ENCODE measurements at places on chromosomes 7 and 10. TPM values are rescaled to one million over a fixed set of nuclear protein-coding genes. Genes with fewer than 3 reads are reported as not detected.

DNA sequence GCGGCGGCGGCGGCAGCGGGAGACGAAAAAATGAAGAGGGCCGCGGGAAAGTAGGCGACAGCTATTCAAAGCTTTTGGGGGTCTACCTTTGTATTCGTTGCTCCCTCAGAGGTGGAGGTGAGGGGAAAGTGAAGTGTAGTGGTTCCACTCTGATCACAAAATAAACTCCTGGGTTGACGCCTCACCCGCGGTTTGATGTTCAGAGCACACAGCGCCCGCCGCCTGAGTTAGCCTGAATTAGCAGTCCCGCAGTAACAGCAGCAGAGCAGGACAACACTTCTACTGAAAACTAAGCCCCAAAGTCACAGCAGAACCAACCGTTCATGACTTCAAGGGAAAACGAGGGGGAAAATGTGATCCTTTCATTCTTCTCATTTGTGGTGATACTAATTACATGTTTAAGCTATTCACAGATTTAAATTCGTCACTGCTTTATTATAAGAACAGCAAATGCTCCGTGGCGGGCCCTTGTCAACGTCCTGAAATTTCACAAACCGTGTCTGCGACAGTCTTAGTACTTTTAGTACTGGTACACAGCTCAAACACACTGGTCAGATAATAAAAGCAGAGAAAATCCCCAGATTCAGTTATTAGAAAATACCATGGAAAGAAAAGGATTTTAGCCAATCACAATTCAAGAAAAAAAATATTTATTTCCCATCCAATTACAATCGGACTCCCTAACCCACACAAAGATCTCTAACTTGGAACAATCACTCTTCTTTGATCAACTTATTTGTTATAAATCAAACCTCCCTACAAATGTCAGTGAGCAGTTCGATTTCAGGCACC is 563 bp upstream of the JMJD1C start:
- DNase-seq, result no peak

DNA sequence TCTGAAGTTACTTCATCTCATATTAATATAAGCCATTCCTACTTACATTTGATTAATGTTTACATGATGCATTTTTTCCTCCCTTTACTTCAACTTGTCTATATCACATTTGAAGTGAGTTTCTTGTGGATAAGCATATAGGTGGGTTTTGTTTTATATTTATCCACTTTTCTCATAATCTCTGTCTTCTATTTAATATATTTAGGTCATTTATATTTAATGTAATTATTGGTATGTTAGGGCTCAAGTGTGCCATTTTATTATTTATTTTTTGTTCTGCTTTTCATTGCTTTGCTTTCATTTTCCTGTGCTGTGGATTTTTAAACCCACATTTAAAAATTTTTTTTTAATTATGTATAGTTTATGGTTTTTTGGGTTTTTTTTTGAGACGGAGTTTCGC is 54.8 kb downstream of the OGDH start:
- no peak for DNase-seq

GRCh38 chr7:94042381-94042780 is 38.2 kb upstream of the BET1 start:
- no peak for DNase-seq

The PLCE1 gene
- 2.0 TPM for polyA plus RNA-seq

The CPA2 gene
- 0.10 TPM for polyA plus RNA-seq

DNA sequence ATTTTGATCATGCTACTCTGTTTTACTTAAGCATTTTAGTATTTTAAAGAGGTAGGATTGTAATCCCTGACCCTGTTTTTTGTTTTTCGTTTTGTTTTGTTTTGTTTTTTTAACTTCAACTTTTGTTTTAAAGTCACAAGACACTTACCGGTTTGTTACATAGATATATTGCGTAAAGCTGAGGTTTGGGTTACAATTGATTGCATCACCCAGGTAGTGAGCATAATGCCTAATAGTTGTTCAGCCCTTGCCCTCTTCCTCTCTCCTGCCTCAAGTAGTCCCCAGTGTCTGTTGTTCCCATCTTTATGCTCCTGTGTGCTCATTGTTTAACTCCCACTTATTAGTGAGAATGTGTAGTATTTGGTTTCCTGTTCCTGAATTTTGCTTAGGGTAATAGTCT is 93.1 kb upstream of the TEX47 start:
- DNase-seq, result no peak

DNA sequence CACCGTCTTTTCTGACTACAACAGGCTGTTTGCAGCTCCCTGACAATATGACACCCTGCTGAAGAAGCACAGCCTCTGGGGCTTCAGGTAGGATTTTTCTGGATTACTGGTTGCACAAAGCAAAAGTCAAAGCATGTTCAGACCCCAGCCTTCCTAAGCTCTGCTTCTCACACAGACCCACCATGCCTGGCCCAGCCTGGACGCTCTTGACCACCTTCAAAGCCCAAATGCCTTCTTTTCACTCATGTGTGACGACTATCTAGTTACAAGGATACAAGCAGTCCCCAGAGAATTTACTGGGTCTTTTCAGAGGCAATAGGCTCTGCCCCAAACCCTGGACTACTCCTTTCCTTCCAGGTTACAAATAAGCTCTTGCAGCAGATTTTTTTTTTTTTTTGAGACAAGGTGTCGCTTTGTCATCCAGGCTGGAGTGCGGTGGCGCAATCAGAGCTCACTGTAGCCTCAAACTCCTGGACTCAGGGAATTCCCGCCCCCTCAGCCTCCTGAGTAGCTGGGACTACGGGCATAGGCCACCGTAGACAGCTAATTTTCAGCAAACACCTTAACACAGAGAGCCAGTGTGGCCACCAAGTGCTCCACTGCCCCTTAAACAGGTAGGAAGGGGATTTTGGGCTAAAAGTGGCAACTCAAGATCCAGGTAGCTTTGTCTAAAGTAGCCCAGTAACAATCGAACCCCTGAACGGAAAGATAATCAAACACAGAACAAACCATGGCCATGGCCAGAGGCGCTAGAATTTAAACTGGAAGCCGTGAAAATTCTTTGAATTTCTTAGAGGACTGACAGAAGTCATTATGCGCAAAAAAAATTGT is 16.2 kb downstream of the SVIL start:
- DNase-seq, result no peak

The GIMAP4 gene
- not detected for polyA plus RNA-seq

The LEP gene
- not detected for polyA plus RNA-seq

The TAS2R60 gene
- polyA plus RNA-seq, result not detected

DNA sequence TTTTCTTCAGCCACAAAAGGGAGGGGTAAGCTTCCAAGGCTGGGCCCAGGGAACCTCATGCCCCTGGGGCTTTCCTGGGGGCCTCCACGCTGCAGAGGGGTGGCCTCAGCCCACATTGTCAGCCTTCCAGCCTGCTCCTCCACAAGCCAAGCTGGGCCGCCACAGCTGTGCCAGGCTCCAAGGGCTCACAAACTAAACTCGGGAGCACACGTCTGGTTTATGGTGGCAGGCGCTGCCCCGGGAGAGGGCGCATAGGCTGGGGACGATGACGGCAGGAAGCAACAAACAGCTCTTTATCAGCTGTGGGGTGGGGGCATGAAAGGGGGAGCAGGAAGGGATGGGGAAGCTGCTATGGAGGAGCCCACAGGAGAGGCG is 6.3 kb upstream of the CDH23 start:
- no peak for DNase-seq

DNA sequence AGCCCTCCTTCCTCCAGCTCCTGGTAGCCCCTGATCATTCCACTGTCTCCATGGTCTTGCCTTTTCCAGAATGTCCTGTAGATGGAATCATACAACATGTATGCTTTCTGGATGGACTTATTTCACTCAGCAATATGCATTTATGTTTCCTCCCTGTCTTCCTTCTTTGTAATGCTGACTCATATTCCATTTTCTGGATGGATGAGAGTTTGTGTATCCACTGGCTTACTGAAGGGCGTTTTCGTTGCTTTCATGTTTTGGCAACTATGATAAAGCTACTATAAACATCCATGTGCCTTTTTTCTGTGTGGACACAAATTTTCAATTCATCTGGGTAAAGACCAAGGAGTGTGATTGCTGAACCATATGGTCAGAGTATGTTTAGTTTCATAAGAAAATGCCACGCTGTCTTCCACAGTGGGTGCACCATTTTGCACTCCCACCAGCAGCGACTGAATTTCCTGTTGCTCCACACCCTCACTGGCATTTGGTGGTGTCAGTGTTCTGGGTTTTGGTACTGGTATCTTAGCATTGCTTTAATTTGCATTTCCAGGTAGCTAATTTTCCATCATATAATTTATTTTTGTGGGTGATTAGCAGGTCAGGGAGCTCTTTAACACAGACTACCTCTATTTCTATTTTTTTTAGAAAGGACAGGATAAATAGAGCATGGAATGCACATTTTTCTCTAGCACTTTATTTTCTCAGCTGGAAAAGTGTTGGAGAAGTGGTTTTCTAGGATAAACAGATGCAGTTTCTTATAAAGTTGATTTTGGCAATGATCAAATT is 252.2 kb downstream of the WDR37 start:
- no peak for DNase-seq

The KIF11 gene
- 5.2 TPM for polyA plus RNA-seq

- DNase-seq, result no peak
Measured at GRCh38 chr10:17383801-17384555, 70.4 kb downstream of the ST8SIA6 start.

- DNase-seq, result no peak
Measured at GRCh38 chr7:130274983-130275591, 8.4 kb downstream of the CPA2 start.

The DBF4 gene
- 8.8 TPM for polyA plus RNA-seq

DNA sequence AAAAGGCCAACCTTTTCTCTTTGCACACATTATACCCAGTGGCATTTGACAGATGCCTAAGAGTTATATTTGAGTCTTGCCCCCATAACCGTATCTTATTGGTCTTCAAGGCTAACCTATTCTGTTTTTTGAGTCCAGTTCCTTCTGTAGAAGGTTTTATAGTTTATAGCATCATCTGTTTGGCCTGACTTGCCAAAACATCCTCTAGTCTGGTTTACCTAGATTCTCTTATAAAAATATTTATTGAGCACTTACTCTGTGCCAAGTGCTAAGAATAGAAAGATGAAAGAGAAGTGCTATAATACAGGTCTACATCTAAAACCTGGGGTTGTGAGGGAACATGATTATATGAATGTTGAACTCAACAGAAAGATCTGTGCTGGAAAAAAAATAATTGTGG is 55.9 kb upstream of the PIP4K2A start:
- no peak for DNase-seq

The SLC16A12 gene
- polyA plus RNA-seq, result 1.3 TPM

The ZWINT gene
- 14.0 TPM for polyA plus RNA-seq

GRCh38 chr7:50264908-50265307 is 39.6 kb upstream of the IKZF1 start:
- no peak for DNase-seq

- DNase-seq, result no peak
Measured at GRCh38 chr10:21599582-21599981, 65.5 kb downstream of the MLLT10 start.

The KIAA1217 gene
- polyA plus RNA-seq, result 6.6 TPM

DNA sequence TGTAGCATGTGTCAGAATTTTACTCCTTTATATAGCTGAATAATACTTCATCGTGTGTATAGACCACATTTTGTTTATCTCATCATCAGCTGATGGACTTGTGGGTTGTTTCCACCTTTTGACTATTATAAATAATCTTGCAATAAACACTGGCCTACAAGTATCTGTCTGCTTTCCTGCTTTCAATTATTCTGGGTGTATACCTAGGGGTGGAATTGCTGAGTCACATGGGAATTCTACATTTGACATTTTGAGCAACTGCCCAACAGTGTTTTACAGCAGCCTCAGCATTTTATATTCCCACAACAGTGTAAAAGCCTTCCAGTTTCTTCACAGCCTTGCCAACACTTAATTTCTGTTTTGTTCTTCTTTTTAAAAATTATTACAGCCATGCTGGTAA is 200.3 kb upstream of the PRSS1 start:
- no peak for DNase-seq

GRCh38 chr7:155722118-155722517 is 77.7 kb downstream of the RBM33 start:
- DNase-seq, result no peak

The DNMBP gene
- polyA plus RNA-seq, result 18.2 TPM

DNA sequence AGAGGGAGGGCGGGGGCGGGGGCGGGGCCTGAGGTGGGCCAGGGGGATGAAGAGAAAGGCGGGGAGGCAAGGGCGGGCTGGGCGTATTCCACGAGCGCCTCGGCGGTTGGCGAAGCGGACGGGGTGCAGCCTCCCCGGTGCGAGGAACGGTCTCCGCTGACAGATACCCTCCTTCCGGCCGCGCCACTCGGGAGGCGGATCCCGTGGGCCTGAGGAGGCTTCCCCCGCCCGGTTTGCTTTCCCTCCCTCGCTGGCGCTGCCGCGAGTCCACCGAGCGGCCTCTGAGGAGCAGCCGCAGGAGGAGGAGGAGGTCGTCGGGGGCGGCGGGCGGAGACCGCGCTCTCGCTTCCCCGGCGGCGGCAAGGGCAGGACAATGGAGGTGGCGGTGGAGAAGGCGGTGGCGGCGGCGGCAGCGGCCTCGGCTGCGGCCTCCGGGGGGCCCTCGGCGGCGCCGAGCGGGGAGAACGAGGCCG is at the start of gene TRIM24:
Gene TRIM24, plus strand, starts transcription at position 84 of the 473 bp plus-strand sequence. Its CDS starts 290 bp downstream, at position 374.
- no peak for DNase-seq

DNA sequence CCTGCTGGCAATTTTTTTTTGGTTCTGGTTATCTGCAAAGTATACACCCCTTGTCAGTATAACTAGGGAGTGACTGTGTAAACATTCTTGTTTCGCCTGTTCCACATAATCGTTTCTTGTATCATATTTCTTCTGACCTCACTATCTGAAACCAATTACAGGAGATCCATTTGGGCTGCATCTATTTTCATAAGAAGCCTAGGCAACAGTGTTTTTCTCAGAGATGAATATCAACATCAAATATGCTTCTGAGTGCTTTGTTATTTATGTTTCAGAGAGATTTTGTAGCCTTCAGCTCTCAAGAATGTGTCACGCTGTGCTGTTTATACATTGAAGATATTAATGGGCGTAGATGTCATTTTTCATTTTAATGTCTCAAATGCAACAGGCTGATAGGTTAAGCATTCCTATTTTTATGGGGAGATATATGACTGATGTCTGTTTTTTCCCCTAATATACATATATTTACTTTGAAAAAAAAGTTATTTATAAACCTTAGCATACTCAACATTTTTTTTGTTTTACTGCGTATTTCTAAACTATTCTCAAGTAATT is 115.5 kb downstream of the FOXP2 start:
- DNase-seq, result no peak

DNA sequence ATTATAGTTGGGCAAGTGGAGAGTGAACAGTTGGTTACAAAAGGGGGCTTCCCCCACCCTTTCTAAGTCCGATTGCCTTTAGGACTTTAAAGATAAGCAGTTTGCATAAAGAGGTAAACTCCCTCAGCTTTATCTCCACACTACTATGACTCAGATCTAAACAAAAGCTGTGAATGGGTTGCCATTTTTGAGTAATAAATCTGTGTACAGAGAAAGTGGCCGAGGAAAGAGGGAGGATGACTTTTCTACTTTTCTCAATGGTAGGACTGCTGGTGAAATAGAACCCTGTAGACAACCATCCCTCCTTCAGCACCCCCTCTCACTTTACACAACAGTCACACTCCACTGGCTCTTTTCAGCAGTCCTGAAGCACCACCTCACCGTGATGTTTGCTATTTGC is 71.2 kb downstream of the DNMBP start:
- no peak for DNase-seq

- no peak for DNase-seq
Measured at GRCh38 chr7:7793249-7793648, 74.8 kb upstream of the RPA3 start.

GRCh38 chr7:4164556-4164955 is 517.5 kb upstream of the FOXK1 start:
- no peak for DNase-seq

Data from AG04450 (cell line).